Type B pancreatic cell (in vitro differentiated cells): ENCODE measurements at places on chromosomes 12 and 14. TPM values are rescaled to one million over a fixed set of nuclear protein-coding genes. Genes with fewer than 3 reads are reported as not detected.
A peak's percentile ranks its signal among the peaks of the same experiment; 100 is the strongest.

DNA sequence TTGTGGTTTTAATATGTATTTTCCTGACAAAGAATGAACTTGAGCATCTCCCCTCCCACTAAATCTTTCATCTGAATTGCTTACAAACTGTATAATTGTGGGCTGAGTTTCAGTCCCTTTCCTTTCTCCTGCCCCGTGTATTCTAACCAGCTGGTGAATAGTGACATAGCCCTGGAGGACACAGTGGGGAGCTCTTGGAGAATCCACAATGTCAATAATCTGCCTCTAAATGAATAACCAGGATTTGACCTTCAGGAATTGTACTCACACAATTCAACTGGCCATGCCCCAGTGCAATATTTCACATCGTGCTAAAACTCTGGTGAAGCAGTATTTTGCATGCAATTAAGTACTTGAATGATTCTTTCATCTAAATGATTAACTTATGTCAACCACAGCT is 177.2 kb downstream of the C12orf42 start:
- no peaks in the 10 kb centered on the region for H3K4me1 ChIP-seq
- H3K27me3 ChIP-seq: peaks cover 5% of the 10 kb centered on the region
- no peak for DNase-seq
- no peaks in the 10 kb centered on the region for H3K36me3 ChIP-seq

DNA sequence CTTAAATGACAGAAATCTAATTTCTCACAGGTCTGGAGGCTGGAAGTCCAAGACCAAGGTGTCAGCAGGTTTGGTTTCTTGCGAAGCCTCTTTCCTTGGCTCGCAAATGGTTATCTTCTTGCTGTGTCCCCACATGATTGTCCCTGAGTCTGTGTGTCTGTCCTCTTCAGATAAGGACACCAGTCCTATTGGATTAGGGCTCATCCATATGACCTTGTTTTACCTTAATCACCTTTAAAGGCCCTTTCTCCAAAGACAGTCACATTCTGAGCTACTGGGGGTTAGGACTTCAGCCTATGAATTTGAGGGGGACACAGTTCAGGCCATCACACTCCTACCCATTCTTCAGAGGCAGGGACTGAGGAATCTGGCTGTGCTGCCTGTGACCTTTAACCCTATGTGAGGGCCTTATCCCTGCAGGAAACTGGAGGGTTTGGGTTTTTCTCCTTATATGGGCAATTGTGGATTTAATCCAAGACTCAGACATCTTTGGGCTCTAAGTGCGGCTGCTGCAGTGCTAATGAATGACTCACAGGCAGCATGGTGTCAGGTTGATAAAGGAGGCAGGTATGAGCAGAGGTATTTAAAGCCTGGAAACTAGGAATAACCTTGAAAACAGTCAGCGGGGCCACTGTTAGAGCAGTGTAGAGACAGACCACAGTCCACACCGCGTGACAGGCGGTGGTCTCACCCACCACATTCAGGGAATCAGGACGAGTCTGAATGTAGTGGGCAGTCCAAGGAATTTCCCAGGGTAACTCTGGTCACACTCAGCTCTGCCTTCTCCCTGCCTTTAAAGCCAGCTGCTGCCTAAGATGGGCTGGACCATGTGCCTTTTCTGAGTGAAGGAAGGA is 10.2 kb downstream of the TPCN1 start:
- H3K27ac ChIP-seq: peak overlapping the region; percentile 86
- peaks cover 37% of the 10 kb centered on the region for H3K36me3 ChIP-seq
- no peak for DNase-seq
- no peaks in the 10 kb centered on the region for H3K27me3 ChIP-seq

The CD63 gene
- total RNA-seq: 525 and 567 TPM in 2 replicates

DNA sequence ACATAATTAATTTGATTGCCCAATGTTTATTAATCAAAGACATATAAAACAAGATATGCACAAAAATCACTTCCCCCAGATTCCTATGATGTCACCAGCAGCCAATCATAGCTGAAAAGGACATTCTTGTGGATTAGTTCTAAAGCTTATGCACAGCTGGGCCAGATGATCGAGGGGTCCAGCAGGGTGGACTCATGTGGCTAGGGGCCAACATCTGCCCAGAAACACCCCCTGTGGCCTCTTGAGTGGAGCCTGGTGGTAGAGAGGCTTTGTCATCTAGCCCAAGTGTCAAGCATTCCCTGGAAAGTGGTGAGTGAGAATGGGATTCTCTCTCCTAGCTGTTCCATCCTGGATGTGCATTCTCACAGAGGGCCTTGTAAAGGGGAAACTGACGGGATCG is 590.0 kb downstream of the BCL11B start:
- no peaks in the 10 kb centered on the region for H3K27me3 ChIP-seq
- H3K4me1 ChIP-seq: no peaks in the 10 kb centered on the region
- no peak for DNase-seq
- H3K27ac ChIP-seq: no peak overlapping the region

The FAM186B gene
- total RNA-seq: 0.14 and 0.21 TPM in 2 replicates

GRCh38 chr12:41287500-41288141 is 99.5 kb downstream of the PDZRN4 start:
- no peak overlapping the region for H3K27ac ChIP-seq
- H3K4me3 ChIP-seq: no peak overlapping the region
- H3K4me1 ChIP-seq: peaks cover 25% of the 10 kb centered on the region
- DNase-seq: no peak
- no peaks in the 10 kb centered on the region for H3K36me3 ChIP-seq

- peaks cover 16% of the 10 kb centered on the region for H3K27me3 ChIP-seq
- H3K27ac ChIP-seq: no peak overlapping the region
- DNase-seq: no peak
- H3K4me3 ChIP-seq: no peak overlapping the region
Observed at GRCh38 chr14:95452176-95452892, 64.1 kb downstream of the SYNE3 start.

The BICD1 gene
- total RNA-seq: 37.7 and 74.3 TPM in 2 replicates

- H3K36me3 ChIP-seq: peaks cover 7% of the 10 kb centered on the region
- no peak for DNase-seq
- no peak overlapping the region for H3K27ac ChIP-seq
- H3K4me1 ChIP-seq: no peaks in the 10 kb centered on the region
- no peaks in the 10 kb centered on the region for H3K27me3 ChIP-seq
Observed at GRCh38 chr12:70393787-70394499, 27.9 kb downstream of the KCNMB4 start.

The SERPINA12 gene
- total RNA-seq: not detected in 2 replicates

DNA sequence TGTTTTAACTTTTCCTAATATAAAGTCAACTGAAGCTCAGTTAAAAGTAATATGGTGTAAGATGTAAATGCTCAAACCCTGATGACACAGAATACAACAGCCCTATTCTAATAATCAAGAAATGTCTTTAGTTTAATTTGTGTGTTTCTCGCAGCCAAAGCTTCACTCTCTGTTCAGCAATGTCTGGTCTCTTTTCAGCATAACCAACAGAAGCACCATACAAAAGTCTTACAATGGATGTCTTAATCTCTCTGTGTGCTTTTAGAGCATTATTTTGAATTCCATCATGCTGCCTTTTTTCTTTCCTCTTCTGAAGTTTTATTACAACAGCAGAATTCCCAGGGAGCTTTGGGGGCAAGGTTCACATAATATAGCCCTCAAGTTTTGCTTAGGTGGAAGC is 210.2 kb upstream of the NPAS3 start:
- H3K36me3 ChIP-seq: no peaks in the 10 kb centered on the region
- H3K27ac ChIP-seq: no peak overlapping the region
- H3K4me1 ChIP-seq: peaks cover 26% of the 10 kb centered on the region
- no peaks in the 10 kb centered on the region for H3K27me3 ChIP-seq

The PLEKHH1 gene
- 25.3 and 40.0 TPM in 2 replicates for total RNA-seq

- peaks cover 5% of the 10 kb centered on the region for H3K4me1 ChIP-seq
- no peak for DNase-seq
- H3K36me3 ChIP-seq: no peaks in the 10 kb centered on the region
- peaks cover 48% of the 10 kb centered on the region for H3K27me3 ChIP-seq
- H3K27ac ChIP-seq: no peak overlapping the region
- H3K4me3 ChIP-seq: no peak overlapping the region
Observed at GRCh38 chr12:4169531-4169930, 104.0 kb upstream of the CCND2 start.

DNA sequence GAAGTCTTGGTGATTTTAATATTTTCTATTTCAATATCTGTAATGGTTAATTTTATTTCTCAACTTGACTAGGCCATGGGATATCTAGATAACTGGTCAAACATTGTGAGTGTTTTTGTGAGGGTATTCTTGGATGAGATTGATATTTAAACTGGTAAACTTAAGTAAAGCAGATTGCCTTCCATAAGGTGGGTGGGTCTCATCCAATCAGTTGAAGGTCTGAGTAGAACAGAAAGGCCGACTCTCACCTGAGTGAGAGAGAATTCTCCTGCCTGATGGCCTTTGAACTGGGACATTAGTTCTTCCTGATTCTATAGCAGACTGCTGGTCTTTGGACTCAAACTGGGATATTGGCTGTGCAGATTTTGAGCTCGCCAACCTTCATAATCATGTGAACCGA is 36.3 kb downstream of the OTOGL start:
- H3K4me1 ChIP-seq: no peaks in the 10 kb centered on the region
- no peaks in the 10 kb centered on the region for H3K36me3 ChIP-seq
- no peak for DNase-seq

DNA sequence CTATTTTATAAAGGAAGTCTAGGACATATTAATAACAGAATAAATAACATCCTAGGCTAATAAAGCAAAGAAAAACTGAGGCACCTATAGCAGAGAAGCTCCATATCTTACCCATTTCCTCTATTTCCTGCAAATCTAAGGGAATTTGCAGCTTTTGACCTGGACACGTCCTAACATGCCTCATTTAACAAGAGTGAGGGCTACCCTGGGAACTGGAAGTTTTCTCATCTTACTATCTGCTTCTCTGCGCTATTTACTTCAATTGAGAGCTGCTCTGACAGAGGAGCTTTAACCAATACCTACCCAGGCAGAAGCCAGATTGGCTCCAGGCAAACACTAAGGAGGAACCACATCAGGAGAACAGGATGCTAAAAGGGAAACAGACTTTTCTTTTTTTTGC is 5.7 kb downstream of the YBX3 start:
- peak overlapping the region; percentile 96 for H3K27ac ChIP-seq
- peaks cover 65% of the 10 kb centered on the region for H3K36me3 ChIP-seq
- H3K27me3 ChIP-seq: peaks cover 6% of the 10 kb centered on the region

The PTHLH gene
- total RNA-seq: 6.3 and 38.1 TPM in 2 replicates
